ENCODE measurements at places on chromosomes 13 and 19.

DNA sequence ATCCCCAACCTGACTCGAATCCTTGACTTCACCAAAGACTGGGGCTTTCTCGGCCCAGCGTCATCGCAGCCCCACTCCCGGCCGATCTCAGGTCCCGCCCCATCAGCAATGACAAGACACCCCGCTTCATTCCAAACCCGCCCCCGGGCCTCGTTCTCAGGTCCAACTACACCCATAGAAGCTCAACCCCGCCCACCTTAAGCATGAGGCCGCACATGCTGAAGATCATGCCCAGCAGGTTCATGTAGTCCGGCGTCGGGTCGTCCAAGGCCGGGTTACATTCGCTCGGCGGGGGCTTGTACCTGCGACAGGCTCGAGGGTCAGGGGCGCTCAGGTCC lies 2.3 kb downstream of the WDR83 start:
- DNase-seq, result no peak

DNA sequence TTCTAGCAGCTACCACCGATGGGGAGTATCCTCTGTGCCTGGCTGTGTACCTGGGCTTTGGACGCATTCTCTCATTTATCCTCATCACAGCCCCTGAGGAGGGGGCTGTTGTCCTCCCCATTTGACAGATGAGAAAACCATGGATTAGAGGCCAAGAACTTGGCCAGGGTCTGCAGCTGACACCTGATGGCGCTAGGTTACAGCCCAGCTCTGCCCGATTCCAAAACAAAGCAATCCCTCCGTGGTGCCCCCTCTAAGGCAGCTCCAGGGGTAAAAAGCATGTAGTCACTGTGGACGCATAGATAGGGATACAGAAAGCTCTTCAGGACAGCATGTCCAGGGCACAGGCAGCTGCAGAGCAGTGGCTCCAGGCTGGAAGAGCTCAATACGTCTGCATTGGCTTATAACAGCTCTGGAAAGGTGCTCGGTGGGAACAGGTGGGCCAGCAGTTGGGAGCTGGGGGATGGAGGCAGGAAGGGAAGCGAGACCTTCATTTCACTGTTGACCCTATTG lies 35.4 kb upstream of the UQCRFS1 start:
- DNase-seq, result no peak

GRCh38 chr13:30872276-30872594 lies 33.8 kb upstream of the MEDAG start:
- no peak for DNase-seq

- DNase-seq, result no peak
These were observed 46.4 kb downstream of the N4BP2L1 start for GRCh38 chr13:32381539-32381938.

DNA sequence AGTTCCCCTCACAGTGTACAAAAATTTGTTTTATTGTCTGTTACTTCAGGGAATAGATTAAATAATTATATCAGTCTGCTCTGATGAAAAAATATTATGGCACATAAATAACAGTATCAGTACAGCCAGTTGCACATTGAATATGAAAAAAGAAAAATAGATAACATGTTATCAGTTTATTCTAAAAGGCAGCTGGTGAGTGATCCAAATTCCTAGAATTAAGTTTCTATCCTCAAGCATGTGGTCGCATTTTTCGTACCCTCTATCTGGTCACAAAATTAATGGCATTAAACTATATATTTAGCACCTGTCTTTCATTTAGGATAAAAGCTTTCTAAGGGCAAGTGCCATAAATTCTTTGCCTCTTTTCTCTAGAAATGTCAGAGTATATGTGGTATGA lies 944.8 kb upstream of the PCDH9 start:
- DNase-seq, result no peak

- no peak for DNase-seq
These were observed 460 bp upstream of the ZNF155 start for GRCh38 chr19:43983544-43983911.

GRCh38 chr13:84607261-84608013 lies 725.2 kb upstream of the SLITRK1 start:
- DNase-seq, result peak; percentile 2

GRCh38 chr19:12034198-12034597 lies 1.3 kb downstream of the ZNF433 start:
- DNase-seq, result no peak

- no peak for DNase-seq
These were observed 185.0 kb downstream of the ZNF536 start for GRCh38 chr19:30557212-30557611.

GRCh38 chr13:42876887-42877545 lies 95.6 kb downstream of the FAM216B start:
- no peak for DNase-seq

GRCh38 chr13:85408415-85408814 lies 390.8 kb downstream of the SLITRK6 start:
- no peak for DNase-seq

GRCh38 chr19:32289566-32290210 lies 55.7 kb upstream of the ZNF507 start:
- no peak for DNase-seq

DNA sequence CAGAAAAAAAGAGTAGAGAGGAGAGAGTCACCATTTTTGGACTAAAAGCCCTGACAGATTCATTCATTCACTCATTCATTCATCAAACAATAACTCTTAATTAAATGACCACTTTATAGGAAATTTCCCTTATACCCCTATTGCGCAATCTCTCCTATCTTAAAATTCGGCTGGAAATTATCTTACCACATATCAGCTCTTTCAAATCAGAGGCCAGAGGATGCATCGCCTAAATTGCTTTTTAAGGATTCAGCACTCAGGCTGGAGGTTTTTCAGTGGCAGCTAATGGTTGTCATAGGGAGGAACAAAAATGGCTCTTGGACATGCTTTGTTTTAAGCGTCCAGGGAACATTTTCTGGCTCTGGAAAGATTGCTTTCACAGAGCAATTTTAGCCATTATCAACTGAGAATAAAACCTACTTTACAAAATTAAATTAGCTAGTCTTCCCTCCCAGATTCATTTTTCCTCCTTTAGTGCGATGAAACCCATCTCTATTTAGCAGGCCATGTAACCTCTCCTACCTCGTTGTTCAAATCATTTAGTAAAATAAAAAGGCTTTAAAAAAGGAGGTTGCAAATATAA lies 115.2 kb downstream of the OLFM4 start:
- DNase-seq, result no peak

DNA sequence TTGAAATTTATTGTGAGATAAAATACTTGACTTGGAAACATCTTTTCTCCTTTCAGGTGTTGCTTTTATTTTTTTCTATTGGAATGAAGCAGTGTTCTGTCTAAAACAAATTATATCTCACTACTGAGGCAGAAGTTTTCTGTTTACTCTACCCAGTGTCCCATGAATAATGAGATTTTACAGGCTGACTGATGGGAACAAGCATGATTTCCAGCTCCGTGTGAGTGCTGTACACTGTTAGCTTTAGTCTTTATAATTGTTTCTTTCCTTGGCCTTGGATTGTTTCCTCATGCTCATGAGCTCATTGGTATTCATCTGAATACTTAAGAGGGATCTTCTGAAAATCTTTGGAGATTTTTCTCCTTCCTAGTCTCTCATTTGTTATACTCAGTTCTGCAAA lies 2049.5 kb upstream of the PRR20A start:
- no peak for DNase-seq

- DNase-seq, result no peak
These were observed 3.0 kb downstream of the LATS2 start for GRCh38 chr13:21058361-21058760.

GRCh38 chr19:38004521-38005223 lies 97.7 kb downstream of the SIPA1L3 start:
- DNase-seq, result peak; percentile 50

- no peak for DNase-seq
These were observed 223.5 kb upstream of the SLC10A2 start for GRCh38 chr13:103289681-103290080.

DNA sequence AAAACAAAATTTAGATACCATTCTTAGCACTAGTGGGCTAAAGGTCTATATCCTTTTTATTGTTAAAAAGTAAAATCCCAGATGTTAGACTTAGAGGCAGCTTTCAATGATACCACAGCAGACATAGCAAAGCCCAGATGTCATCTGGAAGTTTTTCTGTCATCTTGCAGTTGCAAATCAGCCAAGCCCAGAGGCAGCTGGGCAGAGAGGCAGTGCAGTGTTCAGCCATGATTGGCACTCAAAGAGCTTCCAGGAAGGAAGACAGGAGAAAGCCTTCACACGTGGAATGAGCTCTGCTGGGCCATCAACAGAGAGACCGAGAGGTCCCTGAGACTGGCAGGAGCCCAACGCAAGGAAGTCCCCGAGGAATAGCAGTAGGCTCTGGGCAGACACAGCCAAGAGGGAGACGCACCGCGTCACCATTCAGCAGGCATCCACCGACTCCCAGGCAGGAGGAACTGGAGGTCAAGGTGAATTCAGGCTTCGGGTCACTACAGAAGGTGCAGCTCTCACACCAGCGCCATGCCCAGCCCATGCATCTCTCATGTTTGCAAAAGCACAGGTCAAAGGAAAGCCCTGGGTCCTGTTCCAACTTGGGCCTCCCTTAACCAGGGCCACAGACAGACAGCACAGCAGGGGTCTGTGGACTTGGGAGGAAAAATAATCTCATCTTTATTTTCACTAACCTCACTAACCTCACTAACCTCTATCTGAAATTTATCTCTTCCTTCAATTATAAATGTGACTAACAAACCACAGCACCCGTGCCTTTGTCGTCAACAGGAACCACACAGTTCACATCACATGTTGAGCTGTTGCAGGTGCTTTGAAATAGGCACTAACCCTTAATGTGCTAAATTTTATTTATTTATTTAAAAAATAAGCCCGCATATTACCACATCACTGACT lies 54.9 kb downstream of the TUBGCP3 start:
- no peak for DNase-seq

DNA sequence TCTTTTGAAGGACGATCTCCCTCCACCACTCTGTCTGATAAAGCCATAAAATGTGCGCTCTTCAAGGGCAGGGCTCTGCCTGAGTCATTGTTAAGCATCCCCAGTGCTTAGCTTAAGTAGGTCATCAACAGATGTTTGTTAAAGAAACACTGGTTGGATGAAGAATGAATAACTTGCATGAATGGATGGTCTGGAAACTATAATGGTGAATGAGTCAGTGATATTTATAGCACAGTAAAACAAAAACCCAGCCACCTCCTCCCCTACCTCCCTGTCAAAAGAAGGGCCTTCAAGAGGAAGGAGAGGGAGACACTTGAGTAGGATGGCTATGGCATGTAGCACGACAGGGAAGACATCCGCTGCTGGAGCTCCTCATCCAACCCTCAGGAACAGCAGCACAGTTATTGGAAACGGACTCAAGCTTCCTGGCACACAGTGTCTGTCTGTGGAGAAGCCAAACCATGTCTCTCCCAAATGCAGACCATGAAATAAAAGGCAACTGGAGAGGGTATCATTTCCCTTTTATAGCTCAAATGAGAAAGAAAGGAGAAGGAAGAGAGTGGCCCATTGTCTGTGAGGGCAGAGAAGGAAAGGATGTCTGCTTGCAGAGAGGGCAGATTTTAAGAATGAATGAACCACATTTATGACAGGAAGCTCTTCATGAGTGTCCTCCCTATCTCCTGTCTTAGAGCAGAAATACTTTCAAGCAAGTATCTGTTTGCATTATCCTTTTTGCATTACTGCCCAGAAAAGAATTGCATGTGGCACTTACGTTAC lies 183.5 kb upstream of the UBL3 start:
- peak; percentile 55 for DNase-seq

DNA sequence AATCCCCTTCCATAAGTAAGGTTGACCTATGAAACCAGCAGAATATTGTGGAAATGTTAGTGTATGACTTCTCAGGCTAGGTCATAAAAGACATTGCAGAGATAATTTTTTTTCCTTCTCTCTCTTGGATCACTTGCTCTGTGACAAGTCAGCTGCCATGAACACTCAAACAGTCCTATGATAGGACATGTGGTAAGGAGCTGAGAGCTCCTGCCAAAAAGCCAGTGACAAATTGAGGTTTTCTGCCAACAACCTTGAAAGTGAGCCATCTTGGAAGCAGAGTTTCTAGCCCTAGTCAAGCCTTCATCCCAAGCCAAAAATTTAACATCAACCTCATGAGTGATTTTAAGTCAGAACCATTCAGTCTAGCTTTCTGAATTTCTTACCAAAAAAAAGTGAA lies 270.9 kb upstream of the NBEA start:
- DNase-seq, result no peak
